Activated naive CD4-positive, alpha-beta T cell treated with anti-CD3 and anti-CD28 coated beads for 36 hours (primary cell): ENCODE measurements at places on chromosomes 2 and 18. TPM values are rescaled to one million over a fixed set of nuclear protein-coding genes. Genes with fewer than 3 reads are reported as not detected.

GRCh38 chr18:62734290-62734689 is 18.9 kb downstream of the PHLPP1 start:
- no peak overlapping the region for H3K27ac ChIP-seq
- peaks cover 4% of the 10 kb centered on the region for H3K36me3 ChIP-seq
- H3K4me3 ChIP-seq, result no peak overlapping the region

DNA sequence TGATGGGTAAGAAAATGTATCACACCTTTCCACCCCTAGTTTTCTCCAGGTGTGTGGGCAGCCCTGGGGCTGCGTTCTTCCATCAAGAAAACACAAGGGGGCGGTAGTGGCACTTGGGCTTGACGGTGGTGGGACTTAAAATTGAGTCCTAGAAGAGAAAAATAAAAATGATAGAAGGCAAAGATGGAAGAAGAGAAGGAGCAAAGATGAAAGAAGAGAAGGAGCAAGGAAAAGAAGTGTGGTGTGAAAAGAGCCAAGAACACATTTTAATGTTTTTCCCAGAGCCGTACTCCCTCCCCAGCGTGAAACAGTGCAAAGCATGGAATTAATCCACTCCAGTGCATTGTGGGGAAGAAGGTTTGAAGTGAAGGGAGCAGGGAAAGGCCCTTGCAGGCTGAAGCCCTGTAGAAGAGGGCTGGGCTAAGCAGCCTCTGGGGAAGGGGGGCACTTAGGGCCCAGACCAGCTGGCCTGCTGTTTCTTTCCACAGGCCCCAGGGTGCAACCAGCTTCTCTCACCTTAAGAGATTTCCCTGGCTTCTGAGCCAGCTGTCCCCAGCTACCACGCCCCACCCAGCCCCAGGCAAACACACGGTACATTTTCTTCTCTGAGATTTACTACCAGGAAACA is 256.8 kb downstream of the RNF152 start:
- no peak overlapping the region for H3K27ac ChIP-seq
- peaks cover 11% of the 10 kb centered on the region for H3K27me3 ChIP-seq
- H3K36me3 ChIP-seq, result no peaks in the 10 kb centered on the region
- peak; percentile 59 for DNase-seq

DNA sequence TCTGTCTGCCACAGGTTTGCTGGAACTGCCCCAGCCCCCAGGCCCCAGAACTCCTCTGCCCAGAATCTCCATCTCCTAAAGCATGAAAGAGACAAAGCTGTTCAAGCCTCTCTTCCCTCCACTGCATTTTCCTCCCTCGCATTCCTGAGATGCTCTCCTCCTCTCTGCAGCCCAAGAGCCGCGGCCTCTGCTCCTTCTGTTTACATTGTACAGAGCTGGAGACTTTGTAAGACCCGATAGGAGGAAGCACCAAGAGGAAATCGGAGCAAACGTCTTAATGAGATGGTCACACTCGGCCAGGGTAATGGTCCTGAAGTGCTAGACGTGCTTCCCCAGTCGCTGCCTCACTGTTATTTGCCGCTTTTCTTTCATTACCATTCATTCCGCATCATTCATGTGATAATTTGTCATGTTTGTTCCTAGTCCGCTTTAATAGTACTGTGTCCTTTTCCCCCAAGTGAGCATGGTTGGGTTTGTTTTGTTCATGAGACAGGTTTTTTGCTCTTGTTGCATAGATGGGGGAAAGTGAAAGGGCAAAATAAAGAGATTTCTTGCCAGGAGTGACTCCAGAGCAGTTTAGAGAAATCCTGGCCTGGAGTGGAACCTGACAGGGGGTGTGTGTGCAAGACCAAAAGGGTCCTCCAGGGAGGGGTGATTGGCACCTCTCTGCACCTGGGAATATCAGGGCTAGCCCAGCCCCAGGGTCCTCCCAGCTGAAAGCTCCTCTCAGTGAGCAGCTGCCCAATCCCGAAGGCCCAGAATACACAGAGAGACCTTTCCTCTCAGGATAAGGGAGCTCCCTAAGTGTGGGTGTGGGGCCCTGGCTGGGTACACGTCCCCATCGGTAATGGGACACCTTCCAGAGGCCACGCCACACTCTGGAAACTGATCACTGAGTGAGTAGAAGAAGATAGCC is 44.9 kb upstream of the ID2 start:
- H3K4me3 ChIP-seq, result no peak overlapping the region
- no peaks in the 10 kb centered on the region for H3K27me3 ChIP-seq
- no peak for DNase-seq
- H3K4me1 ChIP-seq, result no peaks in the 10 kb centered on the region

- no peaks in the 10 kb centered on the region for H3K36me3 ChIP-seq
- DNase-seq, result no peak
- no peak overlapping the region for H3K4me3 ChIP-seq
- H3K27ac ChIP-seq, result no peak overlapping the region
Observed at GRCh38 chr18:67876871-67877270, 360.4 kb upstream of the DSEL start.

DNA sequence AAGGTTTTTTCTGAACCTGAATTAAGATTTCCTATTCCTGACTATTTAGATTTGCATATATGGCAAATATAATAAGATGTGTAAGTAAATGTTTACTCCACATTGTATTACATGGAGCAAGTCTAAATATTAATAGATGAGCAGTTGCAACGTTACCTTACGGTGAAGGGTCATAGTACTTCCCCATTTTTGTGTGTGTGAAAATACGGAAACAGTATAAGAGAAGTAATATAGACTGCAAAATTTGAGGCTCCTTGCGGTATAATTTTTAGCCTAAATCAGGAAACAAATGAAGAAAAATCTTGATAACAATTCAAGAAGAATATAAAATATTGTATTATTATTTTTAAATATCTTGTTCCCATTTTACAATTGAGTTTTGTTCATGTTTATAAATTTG is 434.2 kb downstream of the GRB14 start:
- H3K27ac ChIP-seq, result no peak overlapping the region

GRCh38 chr2:144671695-144672455 is 152.0 kb upstream of the ZEB2 start:
- no peak for DNase-seq
- H3K27me3 ChIP-seq, result peaks cover 12% of the 10 kb centered on the region
- no peaks in the 10 kb centered on the region for H3K4me1 ChIP-seq
- H3K4me3 ChIP-seq, result no peak overlapping the region
- no peaks in the 10 kb centered on the region for H3K36me3 ChIP-seq
- H3K27ac ChIP-seq, result no peak overlapping the region

GRCh38 chr2:189249901-189250300 is 70.3 kb upstream of the COL5A2 start:
- H3K27ac ChIP-seq, result no peak overlapping the region
- H3K36me3 ChIP-seq, result no peaks in the 10 kb centered on the region

DNA sequence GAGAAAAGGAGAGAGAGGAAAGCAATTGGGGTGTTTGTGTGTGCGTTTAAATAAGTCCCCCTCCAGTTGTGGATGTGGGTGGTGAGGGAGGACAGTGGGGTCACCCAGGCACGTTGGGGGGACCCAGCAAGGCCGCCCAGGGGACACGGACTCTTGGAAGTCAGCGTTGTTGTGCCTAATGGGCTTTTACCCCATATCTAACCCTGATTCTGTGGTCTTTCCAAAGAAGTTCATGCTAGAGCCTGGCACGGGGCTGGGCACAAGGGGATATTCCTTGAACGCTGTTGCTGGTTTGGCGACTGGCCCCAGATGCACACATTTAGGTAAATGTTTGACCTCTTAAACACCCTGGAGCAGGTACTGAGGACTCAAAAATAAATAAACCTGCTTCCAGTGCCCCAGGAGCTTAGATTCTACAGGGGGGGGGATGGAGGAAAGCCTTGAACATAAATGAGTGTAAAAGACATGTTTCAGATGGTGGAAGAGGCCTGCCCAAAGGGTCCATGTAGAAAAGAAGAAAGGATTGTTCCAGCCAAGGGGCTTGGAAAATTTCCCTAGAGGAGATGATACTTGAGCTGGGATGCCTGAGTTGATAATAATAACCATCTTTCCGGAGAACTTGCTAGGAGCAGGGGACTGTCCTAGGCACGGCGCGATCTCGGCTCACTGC is 97.7 kb upstream of the SIX3 start:
- peaks cover under 1% of the 10 kb centered on the region for H3K4me1 ChIP-seq
- H3K4me3 ChIP-seq, result no peak overlapping the region
- H3K36me3 ChIP-seq, result no peaks in the 10 kb centered on the region

DNA sequence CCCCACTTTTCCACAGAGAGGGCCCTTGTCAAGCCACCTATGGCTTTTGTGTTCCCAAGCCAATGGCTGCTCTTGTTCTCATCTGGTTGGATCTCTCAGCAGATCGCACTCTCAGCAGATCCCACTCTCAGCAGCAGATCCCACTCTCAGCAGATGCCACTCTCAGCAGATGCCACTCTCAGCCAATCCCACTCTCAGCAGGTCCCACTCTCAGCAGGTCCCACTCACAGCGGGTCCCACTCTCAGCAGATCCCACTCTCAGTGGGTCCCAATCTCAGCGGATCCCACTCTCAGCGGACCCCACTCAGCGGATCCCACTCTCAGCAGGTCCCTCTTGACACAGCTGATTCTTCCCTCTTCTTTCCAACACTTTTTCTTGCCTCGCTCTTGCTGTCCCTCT is 59.3 kb upstream of the MGAT4A start:
- DNase-seq, result no peak
- no peak overlapping the region for H3K27ac ChIP-seq
- H3K4me1 ChIP-seq, result no peaks in the 10 kb centered on the region
- no peaks in the 10 kb centered on the region for H3K36me3 ChIP-seq

DNA sequence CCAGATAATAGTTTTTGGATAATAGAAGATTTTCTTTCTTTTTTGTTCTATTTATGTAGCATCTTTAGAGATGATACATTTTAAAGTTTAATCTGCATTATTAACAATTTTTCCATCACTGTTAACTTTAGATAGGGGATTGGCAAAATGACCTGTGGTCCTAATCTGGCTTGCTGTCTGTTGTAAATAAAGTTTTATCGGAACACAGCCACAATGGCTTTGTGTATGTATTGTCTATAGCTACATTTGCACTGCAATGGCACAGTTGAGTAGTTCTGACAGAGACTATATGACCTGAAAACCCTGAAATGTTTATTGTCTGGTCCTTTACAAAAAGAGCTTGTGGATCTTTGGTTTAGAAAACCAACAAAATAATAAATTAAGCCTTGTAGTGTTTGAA is 97.0 kb upstream of the CERS6 start:
- H3K36me3 ChIP-seq, result no peaks in the 10 kb centered on the region
- H3K27me3 ChIP-seq, result no peaks in the 10 kb centered on the region
- no peak overlapping the region for H3K27ac ChIP-seq
- peaks cover 32% of the 10 kb centered on the region for H3K4me1 ChIP-seq
- no peak for DNase-seq
- H3K4me3 ChIP-seq, result no peak overlapping the region

GRCh38 chr2:118803012-118803411 is 44.4 kb downstream of the EN1 start:
- H3K27ac ChIP-seq, result no peak overlapping the region
- peaks cover 32% of the 10 kb centered on the region for H3K27me3 ChIP-seq
- H3K36me3 ChIP-seq, result no peaks in the 10 kb centered on the region
- no peaks in the 10 kb centered on the region for H3K4me1 ChIP-seq

DNA sequence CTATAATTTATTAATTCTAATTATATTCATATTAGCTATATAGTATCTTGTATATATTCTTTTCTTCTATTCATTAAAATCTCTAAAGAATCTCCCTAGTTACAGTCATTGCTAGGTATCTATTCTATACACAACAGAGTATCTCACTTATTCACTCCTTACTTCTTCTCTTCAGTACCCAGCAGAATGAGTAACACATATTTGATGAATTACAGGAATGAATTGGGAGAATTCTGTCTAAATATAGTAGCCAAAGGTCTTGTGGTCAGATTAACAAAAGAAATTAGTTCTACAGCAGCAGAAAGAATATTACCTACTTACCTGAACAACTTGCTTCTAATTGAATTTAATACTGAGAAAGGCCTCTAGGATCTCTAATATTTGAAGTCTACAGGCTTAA is 758.0 kb upstream of the ZEB2 start:
- DNase-seq, result no peak
- H3K4me3 ChIP-seq, result no peak overlapping the region
- no peaks in the 10 kb centered on the region for H3K27me3 ChIP-seq
- no peaks in the 10 kb centered on the region for H3K4me1 ChIP-seq

- peak overlapping the region; percentile 95 for H3K4me3 ChIP-seq
- H3K4me1 ChIP-seq, result peaks cover 20% of the 10 kb centered on the region
- H3K36me3 ChIP-seq, result peaks cover 12% of the 10 kb centered on the region
- H3K27me3 ChIP-seq, result no peaks in the 10 kb centered on the region
- H3K27ac ChIP-seq, result peak overlapping the region; percentile 98
Observed at GRCh38 chr2:134917888-134918525, 615 bp upstream of the CCNT2 start.

DNA sequence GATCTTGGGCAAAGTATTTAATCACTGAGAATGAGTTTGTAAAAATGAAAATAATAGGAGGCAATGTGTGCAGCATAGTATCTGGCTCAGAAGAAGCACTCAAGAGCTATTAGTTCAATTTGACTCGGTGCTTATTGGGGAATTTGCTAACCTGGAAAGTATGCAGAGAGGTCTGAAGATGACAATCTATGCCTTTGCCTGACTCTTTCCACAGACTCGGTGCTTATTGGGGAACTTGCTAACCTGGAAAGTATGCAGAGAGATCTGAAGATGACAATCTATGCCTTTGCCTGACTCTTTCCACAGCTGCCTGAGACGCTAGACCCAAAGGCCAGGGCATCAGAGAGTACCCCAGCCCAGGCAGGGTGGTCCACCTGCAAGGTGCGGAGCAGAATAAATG is 12.2 kb upstream of the SH3BP4 start:
- no peak overlapping the region for H3K4me3 ChIP-seq
- H3K27ac ChIP-seq, result no peak overlapping the region
- no peak for DNase-seq

- H3K36me3 ChIP-seq, result no peaks in the 10 kb centered on the region
- H3K27ac ChIP-seq, result no peak overlapping the region
Observed at GRCh38 chr2:23664066-23664788, 262.7 kb downstream of the ATAD2B start.

DNA sequence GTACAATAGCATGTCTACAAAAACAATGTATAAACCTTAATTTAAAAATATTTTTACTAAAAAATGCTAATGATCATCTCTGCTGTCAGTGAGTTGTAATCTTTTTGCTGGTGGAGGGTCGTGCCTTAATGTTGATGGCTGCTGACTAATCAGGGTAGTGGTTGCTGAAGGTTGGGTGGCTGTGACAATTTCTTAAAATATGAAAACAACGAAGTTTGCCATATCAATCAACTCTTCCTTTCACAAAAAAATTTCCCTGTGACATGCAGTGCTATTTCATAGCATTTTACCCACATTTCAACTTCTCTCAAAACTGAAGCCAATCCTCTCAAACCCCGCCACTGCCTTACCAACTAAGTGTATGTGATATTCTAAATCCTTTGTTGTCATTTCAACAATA is 112.4 kb downstream of the OLA1 start:
- no peak overlapping the region for H3K27ac ChIP-seq
- no peaks in the 10 kb centered on the region for H3K27me3 ChIP-seq
- H3K4me1 ChIP-seq, result no peaks in the 10 kb centered on the region
- H3K4me3 ChIP-seq, result no peak overlapping the region

- no peaks in the 10 kb centered on the region for H3K4me1 ChIP-seq
- DNase-seq, result no peak
- no peak overlapping the region for H3K27ac ChIP-seq
- H3K36me3 ChIP-seq, result peaks cover 14% of the 10 kb centered on the region
Observed at GRCh38 chr2:203083328-203083727, 68.7 kb downstream of the NBEAL1 start.

Gene OXER1
- total RNA-seq, result 0.14 TPM

Gene NYAP2
- not detected for total RNA-seq

Gene ME2
- 137 TPM for total RNA-seq

Gene ADGRF3
- total RNA-seq, result 2.7 TPM

Gene CCDC195
- not detected for total RNA-seq

Gene LRPPRC
- total RNA-seq, result 175 TPM

Gene GPAT2
- total RNA-seq, result 12.6 TPM

Gene TMEM200C
- not detected for total RNA-seq
